ENCODE measurements at places on chromosomes 1 and 21.

GRCh38 chr1:20115916-20116315 is 3.4 kb downstream of the PLA2G2D start:
- no peak for DNase-seq

DNA sequence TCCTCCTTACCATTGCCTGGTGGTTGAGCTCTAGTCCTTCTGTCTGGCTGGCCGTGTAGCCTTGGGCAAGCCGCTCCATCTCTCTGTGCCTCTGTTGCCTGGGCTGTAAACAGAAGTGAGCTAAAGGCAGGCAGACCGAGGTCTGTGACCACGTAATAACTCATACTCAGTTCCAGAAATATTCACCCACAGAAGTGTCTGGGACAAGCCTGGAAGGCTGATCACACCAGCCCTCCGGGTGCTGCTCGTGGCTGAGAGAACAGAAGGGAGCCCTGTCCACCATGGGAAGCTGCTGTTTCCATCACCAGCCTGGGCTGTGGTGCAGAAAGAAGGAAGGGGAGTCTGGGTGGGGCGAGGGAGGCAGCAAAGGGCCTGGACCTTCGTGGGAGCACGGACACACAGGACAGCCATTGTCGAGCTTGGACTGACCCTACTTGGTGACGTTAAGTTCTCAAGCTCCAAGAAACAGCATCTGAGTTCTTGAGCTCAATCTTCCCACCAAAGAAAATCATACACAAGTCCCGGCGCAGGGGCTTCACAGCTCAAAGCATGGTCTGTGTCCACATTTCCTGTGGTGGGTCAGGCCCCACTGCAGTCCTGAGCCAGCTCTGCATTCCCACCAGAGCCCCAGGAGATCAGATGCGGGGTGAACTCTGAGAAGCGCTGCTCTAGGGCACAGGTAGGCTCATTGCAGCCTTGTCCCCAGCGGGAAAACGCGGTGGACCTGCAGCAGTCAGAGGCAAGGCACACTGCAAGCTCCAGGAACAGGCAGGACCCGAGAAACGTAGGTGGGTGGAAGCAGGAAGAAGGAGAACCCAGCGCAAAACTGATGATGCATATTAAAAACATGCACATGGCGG is 61.8 kb downstream of the RUNX3 start:
- DNase-seq = no peak

- no peak for DNase-seq
Observed at GRCh38 chr1:1118011-1118875, 2.4 kb upstream of the C1orf159 start.

DNA sequence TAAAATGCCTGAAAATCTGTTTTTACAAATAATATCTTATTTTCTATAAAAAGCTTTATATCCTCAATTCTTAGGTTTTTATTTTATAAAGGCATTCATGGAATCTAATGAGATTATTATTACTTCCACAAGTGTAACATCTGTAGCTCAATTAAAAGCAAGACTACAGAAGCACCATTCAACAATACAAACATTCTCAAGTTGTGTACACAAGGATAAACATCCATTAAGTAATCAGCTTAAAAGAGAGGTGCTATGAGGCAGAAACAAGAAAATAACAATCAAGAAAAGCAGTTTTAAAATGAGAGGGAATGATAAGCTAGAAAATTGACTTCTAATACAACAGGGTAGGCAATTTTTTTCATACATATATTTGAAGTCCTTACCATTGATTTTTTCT is 326.1 kb downstream of the MRPL39 start:
- DNase-seq = no peak

DNA sequence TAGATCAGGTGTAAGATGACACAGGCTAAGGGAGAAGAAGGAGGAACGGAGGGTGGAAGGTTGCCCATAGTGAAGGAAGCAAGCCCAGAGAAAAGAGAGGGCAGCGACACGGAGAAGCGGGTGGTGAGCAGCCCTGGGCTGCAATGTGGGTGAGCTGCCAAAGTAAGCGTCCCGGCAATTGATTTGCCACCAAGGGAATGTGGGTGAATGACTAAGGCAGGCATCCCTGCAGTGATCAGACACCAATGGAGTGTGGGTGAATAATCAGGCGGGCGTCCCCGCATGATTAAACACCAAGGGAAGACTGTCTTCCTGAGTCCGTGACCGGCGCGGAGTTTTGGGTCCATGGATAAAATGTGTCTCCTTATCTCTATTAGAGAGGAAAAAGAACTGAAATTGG is 79.6 kb downstream of the UCHL5 start:
- no peak for DNase-seq

DNA sequence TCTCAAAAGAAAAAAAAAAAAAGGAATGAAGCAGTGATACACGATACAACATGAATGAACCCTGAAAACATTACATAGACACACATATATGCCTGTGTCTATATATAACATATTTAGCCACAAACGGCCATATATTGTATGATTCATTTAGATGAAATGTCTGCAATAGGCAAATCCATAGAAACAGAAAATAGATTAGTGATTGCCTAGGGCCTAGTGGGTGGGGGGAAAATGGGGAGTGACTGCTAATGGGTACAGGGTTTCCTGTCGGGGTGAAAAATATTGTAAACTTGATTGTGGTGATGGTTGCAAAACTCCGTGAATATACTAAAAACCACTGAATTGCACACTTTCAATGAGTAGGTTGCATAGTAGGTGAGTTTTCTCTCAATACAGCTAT is 6.0 kb upstream of the H6PD start:
- no peak for DNase-seq

GRCh38 chr1:109531826-109532364 is 7.8 kb upstream of the GPR61 start:
- no peak for DNase-seq

Data from stimulated activated CD8-positive, alpha-beta memory T cell treated with anti-CD3 and anti-CD28 coated beads, Interleukin-2, amount 100 ng/mL, for 48 hours (primary cell).